ENCODE measurements at places on chromosomes 3 and 15. TPM values are rescaled to one million over a fixed set of nuclear protein-coding genes. Genes with fewer than 3 reads are reported as not detected.

The IL20RB gene
- 0.82 TPM for polyA plus RNA-seq

DNA sequence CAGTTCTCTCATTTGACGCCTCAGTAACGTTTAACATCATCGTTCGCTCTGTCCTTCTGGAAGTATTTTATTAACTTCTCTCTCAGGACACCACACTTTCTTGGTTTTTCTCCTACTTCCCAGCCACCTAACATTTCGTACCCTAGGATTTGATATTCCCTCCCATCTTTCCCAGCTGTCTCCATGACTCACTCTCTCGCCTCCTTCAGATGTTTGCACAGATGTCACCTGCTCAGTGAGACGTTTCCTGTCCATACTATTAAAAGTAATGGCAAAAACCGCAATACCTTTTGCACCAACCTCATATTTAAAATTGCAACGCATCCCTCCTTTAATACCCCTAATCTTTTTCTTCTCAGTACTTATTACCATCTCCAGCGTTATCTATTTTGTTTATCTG lies 62.1 kb upstream of the SPRED1 start:
- DNase-seq, result no peak

GRCh38 chr15:40339621-40339945 lies 1.2 kb downstream of the CCDC9B start:
- no peak for DNase-seq

The HTR3E gene
- not detected for polyA plus RNA-seq

The CD276 gene
- polyA plus RNA-seq, result 69.2 TPM

DNA sequence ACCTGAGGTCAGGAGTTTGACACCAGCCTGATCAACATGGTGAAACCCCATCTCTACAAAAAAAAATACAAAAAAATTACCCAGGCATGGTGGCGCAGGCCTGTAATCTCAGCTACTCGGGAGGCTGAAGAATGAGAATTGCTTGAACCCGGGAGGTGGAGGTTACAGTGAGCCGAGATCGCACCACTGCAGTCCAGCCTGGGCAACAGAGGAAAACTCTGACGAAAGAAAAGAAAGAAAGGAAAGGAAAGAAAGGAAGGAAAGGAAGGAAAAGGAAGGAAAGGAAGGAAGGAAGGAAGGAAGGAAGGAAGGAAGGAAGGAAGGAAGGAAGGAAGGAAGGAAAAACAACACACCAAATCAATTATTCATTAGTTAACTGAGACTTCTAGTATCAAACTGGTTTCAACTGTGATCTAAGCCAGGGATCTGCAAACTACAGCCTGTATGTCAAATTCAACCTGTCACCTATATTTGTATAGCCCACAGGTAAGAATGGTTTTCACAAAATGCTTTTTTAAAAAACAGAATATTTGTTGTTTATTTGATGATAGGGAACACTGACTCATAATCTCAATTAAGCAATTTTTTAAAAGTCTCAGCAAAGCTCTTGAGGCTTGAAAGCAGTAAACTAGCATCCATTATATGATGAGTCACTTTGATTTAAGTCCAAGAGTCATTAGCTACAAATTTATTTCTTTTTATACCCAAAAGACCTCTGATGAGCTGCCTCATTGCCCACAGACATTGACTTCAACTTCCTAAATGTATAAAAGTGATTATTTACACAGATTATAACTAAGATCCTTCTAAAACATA lies 127.6 kb downstream of the TBL1XR1 start:
- no peak for DNase-seq
